ENCODE measurements at places on chromosomes 6 and 20. TPM values are rescaled to one million over a fixed set of nuclear protein-coding genes. Genes with fewer than 3 reads are reported as not detected.

GRCh38 chr20:12970372-12970821 lies 38.4 kb upstream of the SPTLC3 start:
- DNase-seq, result no peak

GRCh38 chr6:79338493-79338892 lies 104.0 kb upstream of the HMGN3 start:
- DNase-seq, result no peak

GRCh38 chr6:109999740-110000139 lies 21.6 kb downstream of the GPR6 start:
- no peak for DNase-seq

- no peak for DNase-seq
Observed at GRCh38 chr6:121504227-121504626, 68.8 kb downstream of the GJA1 start.

DNA sequence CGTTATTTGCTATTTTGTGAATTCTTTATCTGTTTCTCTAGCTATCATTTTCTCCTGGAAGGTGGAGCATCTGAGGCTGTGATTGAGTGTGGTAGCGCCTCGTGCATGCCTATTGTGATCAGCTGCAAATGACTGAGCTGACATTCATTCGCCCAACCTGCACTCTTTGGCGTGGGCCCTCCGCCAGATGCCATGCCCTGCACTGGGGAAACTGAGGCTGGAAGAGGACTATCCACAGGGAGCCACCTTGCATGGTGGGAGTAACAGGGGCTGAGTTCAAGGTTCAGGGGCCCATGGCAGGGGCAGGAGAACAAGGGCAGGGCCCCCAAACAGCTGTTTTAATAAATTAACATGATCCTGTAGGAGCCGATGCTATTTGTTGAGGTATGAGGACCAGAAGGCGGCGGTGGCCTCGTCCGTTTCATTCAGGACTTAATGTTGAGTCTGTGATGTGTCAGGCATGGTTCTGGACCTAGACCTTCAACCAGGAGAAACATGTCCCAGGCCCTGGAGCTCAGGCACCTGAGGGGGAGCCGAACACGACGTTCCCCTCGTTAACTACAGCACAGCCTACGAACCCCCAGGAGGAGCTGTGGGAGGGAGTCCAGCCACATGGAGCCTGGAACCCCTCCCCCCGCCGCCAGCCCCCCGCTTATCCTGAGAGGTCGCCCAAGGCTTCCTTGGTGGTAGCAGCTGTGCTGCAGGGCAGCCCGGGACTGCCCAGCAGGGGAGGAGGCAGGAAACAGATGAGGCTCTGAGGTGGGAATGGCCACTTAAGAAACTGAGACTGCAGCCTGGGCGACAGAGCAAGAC lies 242.9 kb downstream of the CDH4 start:
- no peak for DNase-seq

DYNLT2 gene
- 3.0 TPM for total RNA-seq
